ENCODE measurements at places on chromosomes 3 and 15.

GRCh38 chr3:184619787-184620430 is 58.3 kb downstream of the EPHB3 start:
- DNase-seq, result no peak

GRCh38 chr3:107668963-107669362 is 146.2 kb downstream of the BBX start:
- no peak for DNase-seq

DNA sequence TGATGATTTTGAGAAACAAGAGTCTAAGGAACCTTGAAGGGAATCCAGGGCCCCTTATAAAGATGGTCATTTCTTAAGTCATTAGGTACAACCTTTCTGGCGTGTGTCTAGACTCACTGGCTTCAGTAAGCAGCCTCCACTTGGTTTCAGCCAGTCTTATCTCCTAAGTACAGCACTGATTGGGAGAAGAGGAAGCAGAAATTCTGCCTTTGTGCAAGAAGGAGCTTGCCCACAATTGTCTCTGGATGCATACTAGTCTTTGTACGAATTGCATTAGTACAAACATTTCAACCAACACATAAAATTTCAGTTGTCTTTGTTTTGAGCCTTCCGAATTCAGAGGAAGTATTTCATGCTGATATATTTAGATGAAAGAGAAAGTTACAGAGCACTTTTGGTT is 139.4 kb downstream of the SLCO3A1 start:
- DNase-seq, result no peak

GRCh38 chr15:90701048-90701447 is 16.1 kb upstream of the BLM start:
- no peak for DNase-seq

GRCh38 chr3:9879830-9880549 is at the start of gene CIDEC:
TSS of gene CIDEC (minus strand) at chr3:9880253. CDS start at chr3:9878486, 1,767 bp downstream.
- DNase-seq, result no peak

DNA sequence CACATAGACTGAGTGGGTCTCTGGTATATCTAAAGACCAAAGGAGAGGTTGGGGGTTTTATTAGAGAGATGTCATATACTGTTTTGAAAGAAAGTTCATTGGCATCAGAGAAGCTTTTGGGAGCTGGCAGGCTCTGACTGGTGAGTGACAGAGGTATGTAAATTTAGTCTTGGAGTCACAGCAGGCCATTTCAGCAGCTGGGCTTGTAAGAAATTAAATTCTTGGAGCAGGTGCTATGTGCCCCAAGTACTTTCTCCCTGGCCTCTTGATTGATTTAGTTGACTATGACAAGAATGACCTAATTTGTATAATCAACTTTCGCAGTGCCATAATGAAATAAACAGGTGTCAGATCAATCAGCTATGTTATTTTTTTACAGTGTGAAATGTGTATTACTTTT is 47.8 kb upstream of the CDAN1 start:
- no peak for DNase-seq

GRCh38 chr15:78675206-78675605 is 34.2 kb upstream of the CHRNB4 start:
- DNase-seq, result no peak

GRCh38 chr15:48507416-48508065 is 138.0 kb downstream of the FBN1 start:
- DNase-seq, result no peak

DNA sequence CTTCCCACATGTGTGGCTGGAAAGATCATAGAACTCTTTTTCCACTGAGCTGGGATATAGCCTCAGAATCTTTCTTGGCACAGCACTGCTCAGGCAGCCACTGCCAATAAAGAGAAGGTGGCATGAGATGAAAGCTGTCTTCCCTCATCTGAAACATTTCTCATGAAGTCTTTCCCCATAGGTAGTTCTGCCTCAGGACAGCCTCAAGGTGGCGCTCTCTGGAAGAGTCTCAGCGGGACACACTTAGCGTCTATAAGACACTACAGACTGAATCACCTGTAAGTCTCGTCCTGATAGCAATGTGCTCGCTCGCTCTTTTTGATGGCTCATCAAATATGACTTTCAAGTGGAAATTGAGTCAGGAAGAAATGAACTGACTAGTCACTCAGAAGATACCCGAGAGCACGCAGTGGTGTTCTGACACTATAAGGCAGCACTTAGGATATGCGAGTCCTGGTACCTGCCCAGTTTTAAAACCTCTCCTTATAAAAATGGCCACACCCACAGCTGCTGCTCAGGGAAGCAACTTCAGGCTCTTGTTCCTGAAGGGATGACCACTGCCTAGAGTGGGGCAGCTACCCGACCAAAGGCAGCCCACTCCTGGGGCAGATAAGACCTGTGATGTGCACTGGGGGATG is 269.5 kb downstream of the SUCLG2 start:
- DNase-seq, result no peak

- no peak for DNase-seq
Measured at GRCh38 chr3:60536420-60536819, 714.8 kb downstream of the FHIT start.

- DNase-seq, result no peak
Measured at GRCh38 chr3:148208975-148209374, 488.7 kb upstream of the AGTR1 start.

GRCh38 chr3:25456723-25457670 is 28.9 kb downstream of the RARB start:
- no peak for DNase-seq

- DNase-seq, result no peak
Measured at GRCh38 chr3:159861369-159861987, 127.2 kb upstream of the IL12A start.

DNA sequence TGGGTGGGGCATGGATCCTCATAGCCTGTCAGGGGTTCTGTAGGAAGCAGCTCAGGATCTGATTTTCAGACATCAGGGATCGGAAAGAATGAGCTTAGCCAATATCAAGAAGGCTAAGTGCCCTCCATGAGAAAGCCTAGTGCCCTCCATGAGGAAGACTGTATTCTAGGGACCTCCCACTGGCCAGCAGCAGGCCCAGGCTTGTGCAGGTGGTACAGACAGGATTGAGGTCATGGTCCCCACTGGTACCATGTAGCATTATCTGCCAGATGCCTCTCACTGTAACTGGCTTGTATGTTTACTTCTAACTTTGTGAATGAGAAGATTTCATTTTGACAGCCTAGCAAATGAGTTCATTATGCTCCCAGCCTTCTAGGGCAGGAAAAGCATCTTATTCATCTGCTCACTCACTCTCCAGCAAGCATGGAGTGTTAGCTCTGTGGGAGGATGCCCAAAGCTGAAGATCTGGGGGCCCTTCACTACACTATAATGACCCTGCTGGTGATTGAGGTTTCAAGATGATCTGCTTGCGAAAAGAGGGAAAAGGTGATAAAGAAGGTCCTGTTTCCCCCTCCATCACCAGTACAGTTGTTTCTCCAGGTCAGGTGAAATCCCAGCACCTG is 7.5 kb downstream of the EPHB1 start:
- no peak for DNase-seq

- no peak for DNase-seq
Measured at GRCh38 chr3:12948891-12949711, 107.7 kb upstream of the RPL32 start.

DNA sequence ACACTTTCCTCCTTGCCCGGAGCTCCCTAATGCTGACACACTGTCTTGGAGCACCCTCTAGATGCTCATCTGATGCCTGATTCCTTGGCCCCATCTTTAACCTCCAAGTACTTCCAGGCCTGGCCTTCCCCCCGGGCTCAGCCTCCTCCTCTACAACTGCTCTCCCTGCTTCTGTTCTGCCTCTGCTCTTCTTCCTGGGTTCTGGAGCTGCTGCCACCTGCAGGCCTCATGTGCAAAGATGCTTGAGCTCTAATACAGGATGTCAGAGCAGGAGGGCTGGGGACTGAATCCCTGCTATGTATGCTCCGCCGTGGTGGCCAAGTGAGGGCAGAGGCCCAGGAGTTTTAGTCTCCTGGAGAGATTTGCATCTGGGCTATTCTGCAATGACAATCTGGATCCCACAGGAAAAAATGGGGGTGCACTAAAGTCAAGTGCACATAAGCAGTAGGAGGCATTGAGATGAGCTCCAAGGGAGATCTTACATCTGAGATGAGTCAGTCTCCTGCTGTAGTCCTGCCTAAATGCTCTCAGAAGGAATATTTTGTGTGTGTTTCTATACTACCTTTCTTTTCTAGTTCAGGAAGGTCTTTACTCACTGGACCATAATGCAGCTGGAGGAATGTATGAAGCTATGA is 296.3 kb downstream of the UACA start:
- no peak for DNase-seq

GRCh38 chr3:71194785-71195184 is 388.7 kb downstream of the FOXP1 start:
- no peak for DNase-seq

- no peak for DNase-seq
Measured at GRCh38 chr3:111810909-111811308, 48.2 kb upstream of the PHLDB2 start.

- no peak for DNase-seq
Measured at GRCh38 chr3:55294557-55294956, 192.5 kb downstream of the WNT5A start.

- DNase-seq, result no peak
Measured at GRCh38 chr3:34924961-34925360, 714.4 kb upstream of the ARPP21 start.

DNA sequence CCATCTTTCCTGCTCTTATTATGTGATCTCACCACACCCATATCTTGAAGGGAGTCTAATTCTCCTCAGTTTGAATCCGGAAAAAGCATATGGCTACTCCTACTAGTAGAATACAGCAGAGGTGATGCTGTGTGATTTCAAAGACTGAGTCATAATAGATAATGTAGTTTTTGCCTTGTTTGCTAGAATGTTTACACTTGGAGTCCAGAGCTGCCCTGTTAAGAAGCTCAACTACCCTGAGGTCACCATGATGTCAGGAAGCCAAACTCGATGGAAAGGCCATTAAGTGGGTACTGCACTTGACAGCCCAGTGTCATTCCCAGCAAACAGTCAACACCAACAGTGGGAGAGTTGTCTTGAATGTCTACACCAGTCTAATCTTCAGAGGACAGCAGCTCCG is 56.9 kb downstream of the CD200R1L start:
- DNase-seq, result no peak

- DNase-seq, result no peak
Measured at GRCh38 chr3:130442284-130442683, 74.7 kb upstream of the COL6A6 start.

All from stimulated activated CD8-positive, alpha-beta memory T cell treated with anti-CD3 and anti-CD28 coated beads, Interleukin-4, amount 100 ng/mL, for 1 hour (primary cell).